Fibroblast of the aortic adventitia (primary cell): ENCODE measurements at places on chromosomes 2 and 18. TPM values are rescaled to one million over a fixed set of nuclear protein-coding genes. Genes with fewer than 3 reads are reported as not detected.

SCN2A gene
- 16.7 and 18.5 TPM in 2 replicates for total RNA-seq

AQP12B gene
- not detected in 2 replicates for total RNA-seq

PROM2 gene
- 0.18 and 0.33 TPM in 2 replicates for total RNA-seq

SCN1A gene
- 0.09 and 0.16 TPM in 2 replicates for total RNA-seq

MOGAT1 gene
- not detected in 2 replicates for total RNA-seq

STK36 gene
- total RNA-seq, result 31.0 and 65.6 TPM in 2 replicates

ZNF514 gene
- total RNA-seq, result 12.4 and 16.1 TPM in 2 replicates

AGPS gene
- 33.1 and 46.8 TPM in 2 replicates for total RNA-seq

CIDEA gene
- total RNA-seq, result not detected in 2 replicates

RETREG2 gene
- 68.1 and 76.0 TPM in 2 replicates for total RNA-seq

MC5R gene
- not detected in 2 replicates for total RNA-seq

ELOA2 gene
- total RNA-seq, result not detected in 2 replicates

LCT gene
- not detected in 2 replicates for total RNA-seq

MYOM1 gene
- total RNA-seq, result 0.90 and 7.5 TPM in 2 replicates

MARCHF4 gene
- 0.57 and 1.3 TPM in 2 replicates for total RNA-seq

REG1B gene
- total RNA-seq, result not detected in 2 replicates

MDH1B gene
- total RNA-seq, result 0.81 and 15.1 TPM in 2 replicates

STPG4 gene
- 0.09 TPM in 1 of 2 replicates, not detected in the other for total RNA-seq

TEX44 gene
- not detected in 2 replicates for total RNA-seq

METAP1D gene
- total RNA-seq, result 4.0 and 14.3 TPM in 2 replicates

RPRM gene
- total RNA-seq, result 0.27 TPM in 1 of 2 replicates, not detected in the other

NOL4 gene
- not detected in 2 replicates for total RNA-seq

YES1 gene
- total RNA-seq, result 43.1 and 156 TPM in 2 replicates

SLC9A4 gene
- total RNA-seq, result not detected in 2 replicates

CETN1 gene
- not detected in 2 replicates for total RNA-seq

KCTD1 gene
- 9.9 and 21.8 TPM in 2 replicates for total RNA-seq

DTNA gene
- total RNA-seq, result 22.0 and 34.3 TPM in 2 replicates

RASGRP3 gene
- 5.9 and 7.8 TPM in 2 replicates for total RNA-seq

SLC4A3 gene
- 2.5 and 14.7 TPM in 2 replicates for total RNA-seq

CFAP65 gene
- total RNA-seq, result not detected in 2 replicates

YPEL5 gene
- total RNA-seq, result 54.5 and 102 TPM in 2 replicates

ARHGAP25 gene
- 0.36 and 2.2 TPM in 2 replicates for total RNA-seq

MAPRE2 gene
- total RNA-seq, result 44.7 and 87.4 TPM in 2 replicates

VIT gene
- 2.0 and 12.9 TPM in 2 replicates for total RNA-seq

PTPRN gene
- 0.36 and 1.8 TPM in 2 replicates for total RNA-seq

MALL gene
- total RNA-seq, result 10.1 and 442 TPM in 2 replicates

FOXI3 gene
- not detected in 2 replicates for total RNA-seq

DPYSL5 gene
- total RNA-seq, result not detected in 2 replicates

KANSL1L gene
- 28.2 and 43.4 TPM in 2 replicates for total RNA-seq

CNGA3 gene
- 0.18 TPM in 1 of 2 replicates, not detected in the other for total RNA-seq

G6PC2 gene
- total RNA-seq, result not detected in 2 replicates

TTR gene
- not detected in 2 replicates for total RNA-seq

SLC38A11 gene
- 0.45 TPM in 1 of 2 replicates, not detected in the other for total RNA-seq

SERPINB5 gene
- not detected in 2 replicates for total RNA-seq

MC4R gene
- total RNA-seq, result not detected in 2 replicates
